ENCODE measurements at places on chromosomes 12 and 14. TPM values are rescaled to one million over a fixed set of nuclear protein-coding genes. Genes with fewer than 3 reads are reported as not detected.

DNA sequence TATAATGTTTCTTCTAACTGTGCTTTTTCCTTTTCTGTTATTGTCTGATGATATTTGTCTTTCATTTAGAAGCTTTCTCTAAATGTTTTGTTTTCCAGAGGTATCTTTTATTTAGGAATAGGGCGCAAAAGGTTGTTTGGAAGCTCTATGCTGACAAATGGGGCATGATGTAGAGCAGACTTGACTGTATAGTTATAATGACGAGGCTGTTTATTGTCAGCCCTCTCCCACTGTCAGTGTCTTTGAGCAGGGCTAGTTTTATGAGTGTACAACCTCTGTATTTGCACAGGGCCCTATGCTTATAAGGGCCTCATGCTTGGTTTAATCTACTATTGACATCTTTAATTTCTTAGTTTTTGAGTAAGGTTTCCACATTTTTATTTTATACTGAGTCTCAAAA is 158.9 kb downstream of the CCDC91 start:
- no peak for DNase-seq

DNA sequence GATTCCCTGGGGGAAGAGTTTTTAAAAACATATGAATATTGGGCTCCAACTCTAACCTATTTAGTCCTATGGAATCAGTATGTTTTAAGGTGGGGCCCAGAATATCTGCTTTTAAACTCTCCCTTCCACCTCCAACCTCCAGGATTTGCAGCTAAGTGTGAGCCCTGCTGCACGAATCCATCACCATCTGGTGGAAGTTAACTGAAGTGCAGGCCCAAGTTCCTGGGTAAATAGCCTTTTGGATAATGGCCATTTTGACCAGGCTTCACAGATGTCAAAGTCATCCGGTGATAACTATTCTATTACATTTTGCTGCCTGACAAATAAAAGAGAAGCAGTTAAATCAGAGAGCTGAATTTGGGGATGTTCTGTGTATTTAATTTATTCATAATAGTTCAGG is 58.1 kb upstream of the RMST start:
- DNase-seq, result no peak

The TPH2 gene
- not detected for polyA plus RNA-seq

The MLF2 gene
- 194 TPM for polyA plus RNA-seq

The SLC10A1 gene
- polyA plus RNA-seq, result 0.20 TPM
